Stimulated activated CD8-positive, alpha-beta memory T cell treated with anti-CD3 and anti-CD28 coated beads, Interleukin-12 subunit alpha, Interleukin-12 subunit beta, amount 100 ng/mL, for 1 hour (primary cell): ENCODE measurements at places on chromosomes 5 and 9.

DNA sequence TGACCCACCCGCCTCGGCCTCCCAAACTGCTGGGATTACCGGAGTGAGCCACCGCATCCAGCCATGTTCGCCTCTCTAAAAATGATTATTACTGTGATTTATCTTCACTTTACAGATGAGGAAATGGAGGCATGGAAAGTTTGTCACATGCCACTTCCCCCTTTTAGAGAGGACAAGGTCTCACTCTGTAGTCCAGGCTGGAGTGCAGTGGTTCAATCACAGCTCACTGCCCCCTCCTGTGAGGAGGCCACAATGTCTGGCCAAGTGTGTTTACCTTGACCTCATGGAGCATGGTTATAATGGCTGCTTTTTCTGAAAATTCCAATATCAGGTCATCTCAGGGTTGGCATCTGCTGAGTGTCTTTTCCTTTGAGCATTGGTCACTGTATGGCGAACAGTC lies 6.7 kb downstream of the PRRT1B start:
- no peak for DNase-seq

GRCh38 chr9:137034039-137034708 lies 2.3 kb upstream of the FUT7 start:
- no peak for DNase-seq

GRCh38 chr5:167413506-167413905 lies 877.9 kb upstream of the WWC1 start:
- DNase-seq, result no peak

DNA sequence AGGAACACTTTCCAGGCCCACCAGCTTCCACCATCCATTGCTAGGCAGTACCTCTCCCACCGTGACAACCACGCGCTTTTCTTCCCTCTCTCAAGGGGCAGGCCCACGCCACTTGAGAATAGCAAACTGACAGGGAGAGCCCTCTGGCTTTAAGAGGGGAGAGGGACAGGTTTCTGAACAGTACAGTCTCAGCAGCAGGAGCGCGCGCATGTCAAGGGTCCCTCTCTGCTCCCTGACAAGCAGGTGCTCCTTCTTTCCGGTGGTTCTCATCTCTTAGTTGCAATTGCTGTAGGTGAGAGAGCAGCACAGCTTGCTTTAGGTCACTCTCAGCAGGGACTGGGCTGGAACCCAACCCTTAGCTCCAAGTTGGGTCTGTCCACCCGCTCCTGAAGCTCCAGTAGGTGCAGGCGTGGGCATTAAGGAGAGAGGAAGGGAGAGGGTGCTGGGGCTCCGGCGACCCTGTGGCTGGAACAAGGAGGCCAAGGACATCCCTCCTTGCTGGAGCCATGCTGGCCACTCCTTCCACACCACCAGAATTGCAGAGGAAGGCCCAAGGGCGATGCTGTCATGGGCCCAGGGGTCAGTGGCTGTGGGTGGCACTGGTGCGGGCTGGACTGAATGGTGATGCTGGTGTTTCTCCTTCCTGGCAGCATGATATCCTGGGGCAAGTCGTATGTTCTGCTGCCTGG lies 9.0 kb upstream of the PHF2 start:
- DNase-seq, result no peak

GRCh38 chr5:61578858-61579503 lies 246.9 kb downstream of the ZSWIM6 start:
- no peak for DNase-seq
